ENCODE measurements at places on chromosomes 4 and X. TPM values are rescaled to one million over a fixed set of nuclear protein-coding genes. Genes with fewer than 3 reads are reported as not detected.

The DCAF8L2 gene
- not detected for total RNA-seq

The SMPX gene
- not detected for total RNA-seq

The HS6ST2 gene
- total RNA-seq: 2.5 TPM

The JCHAIN gene
- 508 TPM for total RNA-seq

The GPM6B gene
- 20.8 TPM for total RNA-seq

The C4orf51 gene
- not detected for total RNA-seq

The IBSP gene
- total RNA-seq: not detected

The NHS gene
- 2.2 TPM for total RNA-seq

The NXF3 gene
- total RNA-seq: 9.5 TPM

The GAGE2A gene
- 1.2 TPM for total RNA-seq

The HPGDS gene
- 1.0 TPM for total RNA-seq

The USO1 gene
- total RNA-seq: 81.7 TPM

The FHIP1A gene
- 28.4 TPM for total RNA-seq

The GPR50 gene
- not detected for total RNA-seq

The EDA gene
- 6.9 TPM for total RNA-seq

The GBA3 gene
- 0.57 TPM for total RNA-seq

The CACNA1F gene
- total RNA-seq: 6.3 TPM

The CAPN6 gene
- not detected for total RNA-seq

The ASMT gene
- 2.2 TPM for total RNA-seq

The ESX1 gene
- not detected for total RNA-seq

The TREX2 gene
- total RNA-seq: 4.4 TPM

The PCYT1B gene
- 1.4 TPM for total RNA-seq

The VCX3B gene
- not detected for total RNA-seq

The FAM149A gene
- 32.5 TPM for total RNA-seq

The ANOS1 gene
- 16.8 TPM for total RNA-seq

The IL2RG gene
- total RNA-seq: 27.7 TPM

The CXCL1 gene
- 4.3 TPM for total RNA-seq

The TENM3 gene
- total RNA-seq: 1.0 TPM
